ENCODE measurements at places on chromosomes 7 and 10.

- no peak for DNase-seq
Observed at GRCh38 chr7:68640103-68640502, 958.2 kb upstream of the AUTS2 start.

GRCh38 chr7:139651308-139651707, 126.5 kb downstream of the HIPK2 start:
- no peak for DNase-seq

DNA sequence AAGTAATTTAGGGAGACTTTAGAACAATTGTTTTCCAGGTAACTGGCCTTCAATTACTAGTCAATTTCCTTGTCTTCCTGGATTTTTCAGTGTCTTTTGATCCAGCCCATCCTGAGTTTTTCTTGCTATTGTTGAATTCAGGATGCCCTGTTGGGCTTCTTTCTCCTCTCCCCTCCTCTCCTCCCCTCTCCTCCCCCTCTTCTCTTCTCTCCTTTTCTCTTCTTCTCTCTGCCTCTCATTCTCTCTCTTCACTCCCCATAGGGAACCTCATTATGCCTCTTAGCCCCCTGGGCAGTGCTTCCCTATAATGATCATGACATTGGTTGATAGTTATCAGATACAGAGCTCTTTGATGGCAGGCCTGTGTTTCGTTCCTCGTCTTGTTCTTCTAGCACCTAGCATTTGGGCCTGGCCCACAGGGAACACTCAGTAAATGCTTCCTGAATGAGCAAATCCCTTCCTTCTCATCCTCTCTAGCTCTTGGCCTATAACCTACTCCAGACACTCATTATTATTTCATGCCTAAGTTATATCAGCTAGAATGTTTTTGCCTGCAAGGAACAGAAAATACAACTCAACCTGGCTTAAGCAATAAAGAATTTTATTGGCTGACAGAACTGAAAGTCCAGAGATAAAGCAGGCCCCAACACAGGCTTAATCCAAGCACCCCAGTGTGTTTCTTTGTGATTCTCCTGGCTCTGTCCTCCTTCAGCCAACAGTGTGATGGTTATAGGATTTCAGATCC, 56.8 kb downstream of the CACNB2 start:
- no peak for DNase-seq

- DNase-seq = no peak
Observed at GRCh38 chr10:132662186-132662920, 123.6 kb downstream of the NKX6-2 start.

DNA sequence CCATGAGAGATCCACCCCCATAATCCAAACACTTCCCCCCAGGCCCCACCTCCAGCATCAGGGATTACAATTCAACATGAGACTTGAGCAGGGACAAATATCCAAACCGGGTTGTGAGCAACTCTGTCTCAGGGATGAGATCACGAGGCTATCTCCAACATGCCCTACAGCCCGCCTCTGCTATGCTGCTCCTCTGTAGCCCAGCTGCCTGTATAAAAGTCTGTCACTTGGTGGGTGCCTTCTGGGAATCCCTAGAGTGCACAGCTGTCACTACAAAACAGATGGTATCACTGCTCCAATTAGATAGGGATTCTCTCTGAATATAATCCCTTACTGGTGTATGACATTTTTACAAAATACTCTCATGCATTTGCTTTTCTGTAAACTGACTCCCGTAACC, 114.9 kb upstream of the NANOS1 start:
- DNase-seq = no peak

- no peak for DNase-seq
Observed at GRCh38 chr7:140726281-140726680, 29.8 kb downstream of the NDUFB2 start.

DNA sequence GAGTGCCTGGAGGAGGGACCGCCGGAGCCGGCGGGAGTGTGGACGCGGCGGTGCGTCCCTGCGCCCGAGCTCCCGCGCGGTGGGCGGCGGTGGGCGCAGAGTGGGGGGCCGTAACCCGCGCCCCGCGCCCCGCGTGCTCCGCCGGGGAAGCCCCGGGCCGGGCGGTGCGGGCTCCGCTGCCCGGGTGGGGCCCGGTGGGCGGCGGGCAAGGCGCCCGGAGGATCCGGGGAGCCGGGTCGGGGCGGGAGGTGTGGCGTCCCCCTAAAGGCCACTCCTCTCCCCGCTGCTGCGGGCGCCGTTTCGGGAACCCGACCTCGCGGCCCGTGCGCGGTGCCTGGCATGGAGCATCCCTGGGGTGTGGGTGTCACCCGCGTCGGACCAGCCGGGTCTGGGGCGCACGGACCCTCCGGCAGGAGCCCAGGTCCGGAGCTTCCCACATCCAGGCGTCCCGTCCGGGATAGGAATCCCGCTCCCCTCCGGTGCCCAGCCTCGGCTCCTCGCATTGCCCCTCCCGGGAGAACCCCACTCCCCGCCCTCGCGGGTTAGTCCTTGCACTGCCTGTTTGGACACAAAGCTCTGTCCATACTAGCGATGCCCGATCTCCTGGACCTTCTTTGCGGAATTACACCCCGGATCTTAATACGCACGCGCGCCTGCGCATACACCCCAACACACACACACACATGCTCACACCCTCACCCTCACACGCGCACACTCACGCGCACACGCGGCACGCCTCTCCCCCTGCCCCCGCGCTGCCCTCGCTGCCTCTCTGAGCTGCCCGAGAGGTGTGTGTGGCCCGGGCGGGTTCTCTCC, 723 bp downstream of the MTURN start:
- DNase-seq = peak; percentile 57

- DNase-seq = no peak
Observed at GRCh38 chr10:7788639-7789286, 786 bp downstream of the ATP5F1C start.
